Mesendoderm (in vitro differentiated cells): ENCODE measurements at places on chromosomes 13 and 19.

DNA sequence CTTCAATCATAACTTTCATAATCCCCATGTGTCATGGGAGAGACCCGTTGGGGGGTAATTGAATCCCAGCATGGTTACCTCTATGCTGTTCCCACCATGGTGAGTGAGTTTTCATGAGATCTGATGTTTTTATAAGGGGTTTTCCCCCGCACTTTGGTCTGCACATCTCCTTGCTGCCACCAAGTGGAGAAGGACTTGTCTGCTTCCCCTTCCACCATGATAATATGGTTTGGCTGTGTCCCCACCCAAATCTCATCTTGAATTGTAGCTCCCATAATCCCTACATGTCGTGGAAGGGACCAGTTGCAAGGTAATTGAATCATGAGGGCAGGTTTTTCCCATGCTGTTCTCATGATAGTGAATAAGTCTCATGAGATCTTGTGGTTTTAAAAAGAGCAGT lies 524.9 kb downstream of the SLITRK5 start:
- DNase-seq, result peak; percentile 13

- DNase-seq, result no peak
These were observed 178.3 kb downstream of the STK24 start for GRCh38 chr13:98398581-98398980.

DNA sequence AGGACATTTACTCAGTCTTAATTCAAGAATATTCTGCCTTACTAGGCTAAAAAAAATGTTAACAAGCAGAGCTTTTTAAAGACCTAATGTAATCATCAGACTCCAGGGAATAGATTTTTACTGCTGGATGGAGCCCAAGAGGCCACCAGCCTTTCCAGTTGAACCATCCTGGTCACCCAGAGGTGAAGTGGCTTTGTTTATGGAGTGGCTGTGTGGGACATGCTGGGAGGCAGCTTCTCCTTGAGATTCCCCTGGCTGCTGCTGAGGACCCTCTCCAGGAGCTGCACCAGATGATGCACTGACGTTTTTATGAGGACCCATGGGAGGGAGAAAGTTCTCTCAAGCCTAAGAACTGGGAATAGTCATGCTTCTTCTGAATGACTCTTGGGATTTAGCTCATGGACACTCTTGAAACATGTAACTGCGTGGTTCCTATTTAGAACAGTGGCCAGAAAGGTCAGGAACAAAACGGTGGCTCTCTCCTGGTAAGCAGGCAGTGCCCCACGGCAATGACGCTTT lies 205.9 kb upstream of the MIR17HG start:
- no peak for DNase-seq

DNA sequence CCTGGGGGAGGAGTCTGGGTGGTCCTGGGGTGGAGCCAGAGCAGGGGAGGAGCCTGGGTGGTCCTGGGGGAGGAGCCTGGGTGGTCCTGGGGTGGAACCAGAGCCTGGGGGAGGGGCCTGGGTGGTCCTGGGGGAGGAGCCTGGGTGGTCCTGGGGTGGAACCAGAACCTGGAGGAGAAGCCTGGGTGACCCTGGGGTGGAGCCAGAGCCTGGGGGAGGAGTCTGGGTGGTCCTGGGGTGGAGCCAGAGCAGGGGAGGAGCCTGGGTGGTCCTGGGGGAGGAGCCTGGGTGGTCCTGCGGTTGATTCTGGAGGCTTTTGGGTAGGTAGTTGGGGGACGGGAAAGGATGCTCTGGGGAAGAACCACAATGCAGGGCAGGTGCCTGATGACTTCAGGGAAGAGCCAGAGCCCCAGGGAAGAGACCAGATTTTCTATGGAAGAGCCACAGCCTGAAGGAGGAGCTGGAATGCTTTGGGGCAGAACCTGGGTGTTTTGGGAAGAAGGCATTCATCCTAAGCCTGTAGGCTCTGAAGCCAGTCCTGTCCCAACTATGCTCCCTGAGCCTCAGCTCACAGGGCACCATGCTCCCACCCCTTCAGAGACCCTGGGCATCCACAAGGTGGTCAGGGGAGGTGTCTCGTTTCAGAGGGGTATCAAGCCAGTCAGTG lies 15.0 kb downstream of the MRPS12 start:
- no peak for DNase-seq

GRCh38 chr13:106382534-106382933 lies 152.9 kb downstream of the EFNB2 start:
- peak; percentile 53 for DNase-seq

- DNase-seq, result peak; percentile 77
These were observed 643.1 kb upstream of the ARGLU1 start for GRCh38 chr13:107211073-107211472.

- DNase-seq, result no peak
These were observed 343.9 kb downstream of the PCDH9 start for GRCh38 chr13:66886264-66886663.

DNA sequence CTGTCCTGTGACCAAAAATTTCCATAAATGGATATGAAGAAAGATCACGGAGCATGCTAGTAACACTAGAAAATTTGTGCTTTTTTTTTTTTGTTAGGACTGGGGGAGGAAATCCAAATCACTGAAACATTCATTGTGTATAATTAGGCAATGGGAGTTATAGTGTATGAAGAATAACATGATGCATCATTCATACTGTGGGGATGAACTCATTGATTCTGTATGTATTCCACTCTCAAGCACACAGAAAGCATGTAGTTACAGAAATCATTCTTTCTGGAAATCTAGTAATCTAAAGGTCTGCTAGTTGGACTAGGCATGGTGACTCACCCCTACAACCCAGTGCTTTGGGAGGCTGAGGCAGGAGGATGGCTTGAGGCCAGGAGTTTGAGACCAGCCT lies 749.7 kb downstream of the DIAPH3 start:
- no peak for DNase-seq

GRCh38 chr19:13681509-13681908 lies 82.8 kb upstream of the MRI1 start:
- DNase-seq, result no peak

GRCh38 chr13:25213715-25214114 lies 41.6 kb upstream of the AMER2 start:
- peak; percentile 82 for DNase-seq

- no peak for DNase-seq
These were observed 214.8 kb downstream of the COG6 start for GRCh38 chr13:39870197-39870747.

- no peak for DNase-seq
These were observed 778.7 kb downstream of the OLFM4 start for GRCh38 chr13:53807251-53807834.

GRCh38 chr13:85529218-85529594 lies 270.0 kb downstream of the SLITRK6 start:
- DNase-seq, result peak; percentile 3

GRCh38 chr19:6521718-6522646 lies 8.8 kb upstream of the TNFSF9 start:
- peak; percentile 28 for DNase-seq

DNA sequence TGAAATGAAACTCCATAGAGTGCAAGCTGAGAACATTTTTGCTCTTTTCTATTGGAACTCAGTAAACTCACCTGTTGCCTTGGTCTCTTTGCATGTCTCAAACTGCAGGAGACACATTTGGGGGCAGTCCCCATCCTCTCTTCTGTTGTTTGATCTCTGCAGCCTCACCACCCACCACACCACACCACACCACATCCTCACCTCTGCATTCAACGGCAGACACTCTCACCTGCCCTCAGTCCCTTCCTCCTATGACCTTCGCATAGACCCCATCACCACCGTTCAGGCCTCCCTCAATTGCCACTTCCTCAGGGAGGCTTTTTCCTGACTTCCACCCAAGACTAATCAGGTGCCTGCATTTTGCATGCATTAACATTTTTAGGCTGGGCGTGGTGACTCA lies 14.4 kb upstream of the TPM4 start:
- DNase-seq, result no peak

DNA sequence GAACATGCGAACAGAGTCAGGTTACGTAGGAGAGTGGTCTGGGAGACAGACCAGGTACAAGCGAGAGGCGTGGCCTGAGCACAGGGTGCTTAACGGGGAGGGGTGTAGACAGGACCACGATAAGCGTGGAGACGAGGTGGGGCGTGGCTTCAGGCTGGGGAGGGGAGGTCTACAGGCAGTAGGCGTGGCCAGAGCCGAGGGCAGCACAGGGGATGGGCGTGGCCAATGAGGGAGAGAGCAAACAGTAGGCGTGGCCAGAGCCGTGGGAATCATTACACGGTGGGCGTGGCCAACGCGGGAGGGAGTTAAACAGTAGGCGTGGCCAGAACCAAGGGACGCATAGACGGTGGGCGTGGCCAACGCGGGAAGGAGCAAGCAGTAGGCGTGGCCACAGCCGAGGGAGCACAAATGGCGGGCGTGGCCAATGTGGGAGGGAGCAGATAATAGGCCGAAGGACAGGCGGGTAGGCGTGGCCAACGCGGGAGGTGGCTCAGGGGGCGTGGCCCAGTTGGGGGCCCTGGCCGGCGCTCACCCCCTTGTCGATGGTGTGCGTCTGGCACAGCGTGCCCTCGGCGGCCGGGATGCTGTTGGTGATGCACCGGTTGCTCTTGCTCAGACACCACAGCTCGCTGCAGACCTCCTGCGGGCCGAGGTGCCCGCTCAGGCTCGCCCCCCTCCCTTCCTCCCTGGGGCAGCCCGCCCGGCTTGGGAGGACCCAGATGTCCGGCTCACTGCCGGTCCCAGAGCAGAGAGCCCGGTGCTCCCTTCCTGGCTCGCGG lies 15.2 kb upstream of the MYO1F start:
- DNase-seq, result peak; percentile 99

DNA sequence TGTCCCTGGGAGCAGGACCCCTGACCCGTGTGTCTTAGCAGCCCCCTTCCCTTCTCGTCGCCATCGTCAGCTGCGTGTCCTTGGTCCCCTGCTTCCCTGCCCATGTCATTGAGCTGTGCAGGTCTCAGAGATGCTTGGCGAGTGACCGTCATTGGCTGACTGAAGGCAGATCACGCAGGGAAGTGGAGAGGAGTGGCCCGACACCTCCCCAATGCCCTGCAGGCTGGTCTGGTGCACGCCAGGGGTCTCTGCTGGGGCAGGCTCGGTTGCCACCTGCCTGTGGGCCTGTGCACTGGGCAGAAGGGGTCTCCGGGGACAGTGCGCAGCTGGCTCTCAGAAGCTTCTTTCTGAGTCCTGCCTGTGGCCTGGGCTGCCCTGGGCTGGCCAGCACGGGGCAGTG lies 6.2 kb downstream of the GNA11 start:
- no peak for DNase-seq

DNA sequence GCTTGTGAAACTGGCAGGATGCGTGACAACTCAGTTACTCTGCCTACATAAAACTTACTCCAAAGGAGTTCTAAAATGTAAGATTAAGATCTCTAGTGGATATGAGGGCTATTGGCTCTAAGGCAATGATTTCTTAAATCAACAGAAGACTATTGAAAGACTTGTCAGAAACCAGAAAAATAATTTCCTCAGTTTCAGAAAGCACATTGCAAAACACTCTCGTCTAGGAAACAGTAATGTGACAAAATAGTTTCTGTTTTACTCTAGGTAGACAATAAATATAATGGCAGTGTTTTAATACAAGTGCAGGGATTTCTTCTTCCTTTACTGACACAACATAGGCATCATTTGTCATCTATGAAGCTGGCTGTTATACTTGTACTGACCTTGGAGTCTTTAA lies 230.1 kb downstream of the KCTD12 start:
- DNase-seq, result no peak

DNA sequence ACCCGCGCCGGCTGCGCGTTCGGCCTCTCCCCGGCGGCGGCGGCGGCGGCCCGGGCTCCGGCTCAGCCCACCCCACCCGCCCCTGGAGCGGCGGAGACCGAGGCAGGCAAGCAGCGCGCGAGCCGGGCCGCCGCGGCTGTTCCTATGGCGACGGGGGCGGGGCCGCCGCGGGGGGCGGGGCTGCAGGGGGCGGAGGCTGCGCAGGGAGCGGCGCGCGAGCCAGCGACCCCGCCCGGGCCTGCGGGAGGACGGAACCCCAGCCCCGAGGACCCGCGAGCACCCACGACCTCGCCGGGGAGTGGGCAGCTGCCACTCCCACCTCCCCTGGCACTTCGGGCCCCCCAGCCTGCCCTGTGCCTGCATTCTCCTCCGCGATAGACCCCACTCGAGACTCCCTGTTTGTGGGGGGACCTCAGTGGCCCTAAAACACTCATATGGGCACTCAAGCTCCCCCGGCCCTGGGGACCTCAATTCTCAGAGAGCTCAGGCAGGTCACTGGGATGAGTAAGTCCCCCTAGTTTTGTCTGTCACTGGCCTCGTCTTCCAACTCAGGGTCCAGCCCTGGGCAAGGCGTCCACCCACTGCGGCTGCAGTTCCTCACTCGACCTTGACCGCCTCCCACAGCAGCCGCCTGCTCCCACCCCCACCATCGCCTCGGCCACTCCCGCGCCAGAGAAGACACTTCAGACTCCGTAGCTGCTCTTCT lies at the start of gene CTXN1:
CTXN1 (minus strand) TSS at position 115 of the 706 bp plus-strand sequence. CDS start 597 bp downstream, outside the sequence.
- peak; percentile 69 for DNase-seq

DNA sequence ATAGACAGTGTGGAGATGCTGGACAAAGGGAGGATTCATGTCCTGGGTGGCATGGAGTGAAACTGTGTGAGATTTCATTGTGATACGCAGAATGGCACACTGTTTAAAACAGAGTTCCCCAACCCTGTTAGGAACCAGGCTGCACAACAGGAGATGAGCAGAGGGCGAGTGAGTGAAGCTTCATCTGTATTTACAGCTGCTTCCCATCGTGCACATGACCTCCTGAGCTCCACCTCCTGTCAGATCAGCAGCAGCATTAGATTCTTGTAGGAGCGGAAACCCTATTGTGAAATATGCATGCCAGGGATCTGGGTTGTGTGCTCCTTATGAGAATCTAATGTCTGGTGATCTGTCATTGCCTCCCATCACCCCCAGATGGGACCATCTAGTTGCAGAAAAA lies 72.5 kb downstream of the RAP2A start:
- no peak for DNase-seq

DNA sequence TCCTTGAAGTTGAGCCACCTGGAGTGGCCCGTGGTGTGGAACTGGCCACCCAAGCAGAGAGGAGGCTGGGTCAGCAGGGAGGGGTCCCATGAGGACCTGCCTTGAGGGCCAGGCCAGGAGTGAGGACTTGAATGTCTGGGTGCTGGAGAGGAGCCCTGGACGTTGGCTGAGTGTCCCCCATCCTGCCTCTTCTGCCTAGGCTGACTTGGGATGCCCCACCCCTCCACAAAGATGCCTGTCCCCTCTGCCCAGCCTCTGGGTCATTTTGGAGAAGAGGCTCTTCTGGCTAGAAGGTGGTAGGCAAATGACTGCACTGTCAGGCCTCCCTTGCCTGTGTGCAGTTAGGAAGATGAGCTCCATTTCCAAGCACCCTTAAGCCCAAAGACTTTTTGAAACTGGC lies 1.7 kb downstream of the SSBP4 start:
- no peak for DNase-seq

DNA sequence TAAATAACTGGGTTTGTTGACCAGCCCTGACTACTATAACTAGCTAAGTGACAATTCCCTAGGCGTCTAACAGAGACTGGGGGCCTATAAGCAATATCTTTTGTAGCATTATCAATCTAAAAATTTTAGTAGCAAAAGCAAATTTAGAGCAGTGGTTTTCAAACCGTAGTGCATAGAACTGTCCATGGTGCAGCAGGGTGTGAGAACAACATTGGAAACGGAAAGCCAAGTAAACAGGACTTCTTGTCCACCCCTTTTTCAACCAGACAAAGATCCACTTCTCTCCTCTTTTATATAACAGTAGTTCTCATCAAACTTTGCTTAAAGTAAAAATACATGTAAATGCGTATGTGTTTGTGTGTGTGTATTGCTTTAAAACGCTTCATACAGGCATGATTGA lies 1099.1 kb upstream of the ATXN8OS start:
- no peak for DNase-seq
